Fibroblast of skin of left biceps (primary cell): ENCODE measurements at places on chromosomes 4 and X.

DNA sequence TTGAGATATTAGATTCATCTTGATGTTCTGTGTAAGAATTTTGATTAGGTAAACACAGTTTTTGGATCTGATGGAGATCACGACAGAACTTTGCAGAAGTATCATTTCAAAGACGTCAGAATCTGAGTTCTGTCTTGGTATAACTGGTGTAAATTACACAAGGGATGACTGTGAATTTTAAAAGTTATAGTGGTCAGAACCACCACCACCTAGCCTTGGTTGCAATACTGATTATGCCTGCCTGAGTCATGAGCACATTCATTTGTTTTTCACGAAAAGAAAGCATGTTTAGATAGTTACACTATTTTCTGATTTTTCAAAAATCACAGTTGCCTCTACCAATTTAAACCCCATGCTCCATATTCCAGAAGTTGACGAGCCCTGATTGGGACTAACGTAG lies 54.8 kb downstream of the ZFX start:
- no peak for DNase-seq

GRCh38 chr4:24666316-24666715 lies 82.0 kb upstream of the DHX15 start:
- no peak for DNase-seq

DNA sequence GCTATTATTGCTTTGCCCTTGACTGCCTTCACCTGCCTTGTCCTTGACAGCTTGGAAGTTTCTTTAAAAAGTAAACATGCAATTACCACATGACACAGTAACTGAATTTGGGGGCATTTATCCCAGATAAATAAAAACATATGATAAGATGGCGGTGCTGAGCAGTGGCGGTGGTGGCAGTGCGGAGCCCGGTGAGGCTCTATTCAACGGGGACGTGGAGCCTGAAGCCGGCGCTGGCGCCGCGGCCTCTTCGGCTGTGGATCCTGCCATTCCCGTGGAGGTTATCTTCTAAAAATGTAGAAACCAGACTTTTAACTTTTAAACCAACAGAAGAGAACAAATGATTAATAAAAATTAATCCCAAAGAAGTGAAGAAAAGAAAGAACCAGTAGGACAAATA lies 59.7 kb upstream of the ZDHHC15 start:
- DNase-seq: no peak

GRCh38 chrX:51053741-51054140 lies 143.2 kb downstream of the BMP15 start:
- no peak for DNase-seq

GRCh38 chr4:83440148-83440814 lies 15.3 kb downstream of the HELQ start:
- DNase-seq: no peak

DNA sequence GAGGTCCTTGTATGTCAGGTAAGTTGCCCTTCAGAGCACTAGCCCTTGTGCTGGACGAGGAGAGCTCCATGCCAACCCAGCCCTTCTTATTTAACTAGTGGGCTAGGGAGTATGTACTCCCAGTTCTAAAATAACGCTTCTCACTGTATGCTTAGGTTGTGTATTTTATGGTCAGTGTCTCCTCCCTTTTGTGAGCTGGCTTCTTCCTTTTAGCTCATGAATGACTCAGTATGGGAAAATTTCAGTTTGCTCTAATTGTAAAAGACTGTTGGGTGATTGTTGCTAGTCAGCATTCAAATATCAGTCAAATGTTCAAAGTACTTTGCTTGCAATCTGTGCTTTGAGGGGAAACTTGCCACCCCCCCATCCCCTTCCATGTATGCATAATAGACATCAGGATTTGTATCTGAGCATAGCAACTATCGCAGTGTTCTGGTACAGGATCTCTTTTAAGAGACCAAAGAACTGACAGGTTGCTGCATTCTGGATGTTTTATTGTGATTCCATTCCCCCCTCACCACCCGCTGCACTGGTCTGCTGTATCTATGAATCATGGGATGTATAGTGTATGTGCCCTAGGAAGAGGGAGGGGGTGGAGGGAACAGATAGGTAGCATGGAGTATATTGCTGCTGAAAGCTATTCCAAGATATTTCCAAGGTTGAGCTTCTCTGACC lies 34.7 kb downstream of the DLG3 start:
- peak; percentile 29 for DNase-seq

DNA sequence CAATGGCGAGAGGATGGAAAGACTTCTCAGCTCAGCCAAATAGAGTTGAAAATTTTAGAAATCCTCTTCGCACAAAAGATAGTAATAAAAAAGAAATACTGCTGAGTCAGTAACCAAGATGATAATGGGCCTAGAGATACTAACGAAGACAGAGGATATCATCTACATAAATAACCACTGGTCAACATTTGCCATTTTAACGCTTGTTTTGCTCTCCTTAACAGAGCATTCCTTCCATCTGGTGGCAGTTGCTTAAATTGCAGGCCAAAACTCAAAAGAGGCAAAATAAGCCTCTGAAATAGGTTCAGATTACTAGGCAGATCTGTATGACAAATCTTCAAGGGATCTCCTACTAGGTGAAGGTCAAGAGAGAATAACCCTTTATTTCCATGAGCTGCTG lies 51.7 kb upstream of the MCF2 start:
- DNase-seq: no peak

GRCh38 chrX:8815460-8816065 lies 14.4 kb upstream of the FAM9A start:
- no peak for DNase-seq

DNA sequence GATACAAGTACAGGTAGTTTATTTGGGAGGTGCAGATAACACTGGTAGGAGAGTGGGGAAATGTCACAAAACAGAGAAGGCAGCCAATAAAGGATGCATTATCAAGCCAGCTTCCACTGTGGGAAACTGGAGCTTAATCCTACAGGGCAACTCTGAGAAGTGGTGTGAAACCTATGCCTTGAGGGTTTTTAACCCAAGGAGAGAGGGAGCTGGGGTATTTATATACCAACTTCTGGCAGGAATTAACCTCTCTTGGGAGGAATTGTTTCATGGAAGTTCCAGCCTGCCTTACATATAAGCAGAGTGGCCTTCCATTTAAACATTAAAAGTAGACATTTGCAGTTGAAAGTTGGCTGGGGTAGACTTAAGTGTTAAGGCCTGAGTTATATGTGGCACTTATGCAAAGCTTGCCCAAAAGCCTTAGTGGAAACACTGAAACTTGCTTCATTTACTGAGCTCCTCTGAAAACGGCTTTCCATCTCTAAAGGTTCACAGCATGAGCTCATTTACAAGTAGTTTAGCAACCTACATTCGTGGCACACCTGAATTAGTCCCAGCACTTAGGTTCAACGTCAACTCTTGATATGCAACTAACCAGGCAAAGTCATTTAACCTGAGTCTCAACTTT lies 19.2 kb downstream of the MAGEB17 start:
- no peak for DNase-seq

DNA sequence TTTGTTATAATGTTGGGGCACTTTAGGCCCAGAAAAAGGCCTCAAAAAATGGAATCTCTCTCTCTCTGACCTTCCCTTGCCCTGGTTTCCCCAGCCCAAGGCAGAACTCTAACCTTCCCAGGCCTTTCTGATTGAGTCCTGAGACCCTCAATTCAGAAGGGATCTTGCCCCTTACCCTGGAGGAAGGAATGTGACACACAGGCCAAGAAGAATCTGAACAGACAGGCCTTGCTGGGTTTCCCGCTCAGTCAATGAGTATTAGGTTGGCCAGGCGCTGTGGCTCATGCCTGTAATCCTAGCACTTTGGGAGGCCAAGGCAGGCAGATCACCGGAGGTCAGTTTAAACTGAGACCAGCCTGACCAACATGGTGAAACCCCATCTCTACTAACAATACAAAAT lies 27.6 kb downstream of the ELOVL6 start:
- DNase-seq: no peak

GRCh38 chr4:29405116-29405515 lies 1315.1 kb upstream of the PCDH7 start:
- no peak for DNase-seq

DNA sequence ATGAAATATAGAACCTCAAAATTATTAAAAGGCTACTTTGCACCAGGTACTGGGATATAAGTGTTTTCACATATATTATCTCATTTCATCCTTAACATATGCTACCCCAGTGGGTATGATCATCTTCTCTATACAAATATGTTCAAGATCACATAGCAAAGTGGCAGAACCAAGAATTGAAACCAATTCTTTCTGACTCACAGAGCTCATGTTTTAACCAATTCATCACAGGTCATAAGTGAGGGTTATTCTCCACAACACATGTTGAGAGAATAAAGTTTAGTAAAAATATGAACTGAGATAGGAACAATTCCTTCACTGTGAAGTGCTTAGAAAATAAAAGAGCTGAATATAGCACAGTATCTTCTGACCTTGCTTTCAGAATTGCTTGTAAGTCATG lies 442.9 kb upstream of the RASGEF1B start:
- DNase-seq: no peak

GRCh38 chr4:161376275-161376674 lies 787.5 kb downstream of the FSTL5 start:
- DNase-seq: no peak

GRCh38 chr4:126268106-126268505 lies 953.4 kb downstream of the FAT4 start:
- DNase-seq: no peak

- no peak for DNase-seq
Observed at GRCh38 chr4:63618883-63619718, 790.1 kb downstream of the TECRL start.

- DNase-seq: no peak
Observed at GRCh38 chrX:131789664-131790063, 233.4 kb upstream of the STK26 start.

GRCh38 chr4:149173241-149174013 lies 642.2 kb downstream of the IQCM start:
- DNase-seq: no peak

- no peak for DNase-seq
Observed at GRCh38 chrX:42386681-42387080, 391.3 kb downstream of the PPP1R2C start.

DNA sequence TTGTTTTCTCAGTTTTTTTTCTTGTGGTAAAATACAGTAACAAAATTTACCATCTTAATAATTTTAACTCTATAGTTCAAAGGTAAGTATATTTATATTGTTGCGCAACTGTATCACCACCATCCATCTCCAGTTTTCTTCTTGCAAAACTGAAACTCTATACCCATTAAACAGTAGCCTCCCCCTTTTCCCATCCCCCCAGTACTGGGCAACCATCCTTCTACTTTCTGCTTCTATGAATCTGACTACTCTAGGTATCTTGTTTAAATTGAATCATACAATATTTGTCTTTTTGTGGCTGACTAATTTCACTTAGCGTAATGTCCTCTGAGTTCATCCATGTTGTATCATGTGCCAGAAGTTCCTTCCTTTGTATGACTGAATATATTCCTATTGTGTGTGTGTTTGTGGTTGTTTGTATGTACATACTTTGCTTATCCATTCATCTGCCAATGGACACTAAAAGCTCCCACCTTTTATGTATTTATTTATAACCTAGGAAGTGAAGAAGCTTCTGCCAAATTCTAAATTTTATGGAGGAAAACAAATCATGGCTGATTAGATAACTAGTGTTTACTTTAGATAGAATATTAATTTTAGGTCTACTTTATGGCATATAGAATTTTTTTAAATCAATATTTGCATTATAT lies 10.0 kb downstream of the ABHD18 start:
- DNase-seq: no peak

DNA sequence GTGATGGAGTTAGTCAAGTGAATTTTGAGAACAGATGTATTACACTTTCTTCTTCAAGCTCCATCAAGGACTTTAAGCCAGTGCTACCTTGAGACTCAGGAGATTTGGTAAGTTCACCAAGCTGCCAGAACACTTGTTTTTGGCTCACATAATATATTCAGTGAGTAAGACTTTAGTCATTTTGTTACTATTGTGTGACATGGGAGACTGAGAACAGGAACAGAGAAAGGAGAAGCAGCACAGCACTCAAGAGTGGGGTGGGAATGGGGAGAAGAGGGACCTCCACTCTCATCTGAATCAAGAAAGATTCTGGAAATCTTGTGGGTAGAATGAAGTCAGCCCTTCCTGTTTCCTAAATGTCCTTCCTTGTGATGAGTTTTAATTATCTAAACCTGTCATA lies 87.3 kb upstream of the TET2 start:
- DNase-seq: no peak
